T follicular helper cell (primary cell): ENCODE measurements at places on chromosomes 3 and 15.

GRCh38 chr15:100735129-100736053 is 133.0 kb downstream of the ASB7 start:
- no peak for DNase-seq

GRCh38 chr3:141065258-141065657 is 14.1 kb downstream of the SPSB4 start:
- no peak for DNase-seq

DNA sequence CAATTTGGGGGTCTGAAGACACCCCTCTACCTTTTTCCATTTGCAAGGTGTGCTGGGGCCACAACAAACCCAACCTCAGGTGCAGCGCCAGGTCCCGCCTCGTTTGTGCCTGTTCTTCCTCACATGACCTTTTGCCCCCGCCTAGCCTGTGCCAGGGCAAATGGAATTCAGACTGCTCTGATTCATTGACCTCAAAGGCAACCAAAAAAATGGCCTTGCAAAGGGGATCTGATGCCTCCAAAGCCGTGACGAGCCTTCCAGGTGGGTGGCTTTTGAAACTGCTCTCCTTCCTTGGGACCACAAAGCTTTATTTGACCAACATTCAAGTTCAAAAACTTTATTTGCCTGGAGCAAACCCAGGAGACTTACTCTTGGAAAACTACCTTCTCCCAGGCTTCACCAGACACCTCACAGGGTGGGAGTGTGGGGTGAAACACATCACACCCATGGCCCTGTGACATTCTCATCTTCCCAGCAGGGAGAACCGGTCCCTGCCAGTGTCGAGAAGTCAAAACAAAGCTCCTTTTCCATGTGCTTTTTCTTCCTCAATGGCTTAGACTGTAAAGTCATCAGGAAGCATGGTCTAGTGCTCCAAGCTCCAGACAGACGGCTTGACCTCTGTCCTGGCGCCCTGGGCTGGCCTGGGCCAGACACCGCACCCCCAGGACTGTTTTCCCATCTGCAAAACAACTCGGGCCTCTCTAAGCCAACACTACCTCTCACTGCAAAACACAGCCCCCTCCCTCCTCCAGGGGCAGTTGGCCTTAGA is 103.9 kb upstream of the HES1 start:
- DNase-seq, result no peak

GRCh38 chr3:153216928-153217327 is 54.9 kb downstream of the RAP2B start:
- DNase-seq, result no peak

DNA sequence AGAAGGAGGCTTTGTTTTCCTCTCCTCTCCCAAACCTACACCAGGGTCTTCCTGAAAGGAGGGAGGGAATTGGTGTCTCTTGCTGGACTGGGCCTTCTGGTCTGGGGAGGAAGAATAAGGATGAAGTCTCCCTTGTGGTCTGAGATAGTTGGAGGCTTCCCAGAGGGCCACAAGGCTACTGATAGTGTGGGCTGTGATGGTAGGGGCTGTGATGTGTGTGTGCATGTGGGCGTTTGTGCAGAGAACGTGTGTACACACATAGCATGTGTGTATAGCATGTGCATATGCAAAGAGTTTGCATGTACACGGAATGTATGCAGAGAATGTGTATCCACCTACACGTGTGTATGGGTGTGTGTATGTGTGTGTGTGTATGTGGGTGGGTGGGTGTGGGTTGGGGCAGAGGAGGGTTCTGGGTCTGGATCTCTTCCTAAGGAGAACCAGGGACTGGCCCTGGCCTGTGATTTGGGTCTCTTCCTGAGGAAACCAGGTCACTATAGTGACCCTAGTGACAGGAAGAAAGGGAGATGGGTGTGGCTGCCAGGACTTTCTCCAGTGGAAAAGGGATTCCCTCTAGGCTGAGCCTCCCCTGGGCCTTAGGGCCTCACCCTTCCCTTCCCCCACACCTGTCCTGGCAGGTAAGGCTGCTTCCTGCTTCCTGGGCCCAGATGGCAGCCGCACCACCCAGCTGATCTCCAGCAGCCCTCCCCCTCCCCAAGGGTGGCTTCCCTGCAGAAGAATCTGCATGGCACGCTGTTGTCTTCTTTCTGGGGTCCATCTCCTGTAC is 1.7 kb downstream of the FLNB start:
- DNase-seq, result no peak

DNA sequence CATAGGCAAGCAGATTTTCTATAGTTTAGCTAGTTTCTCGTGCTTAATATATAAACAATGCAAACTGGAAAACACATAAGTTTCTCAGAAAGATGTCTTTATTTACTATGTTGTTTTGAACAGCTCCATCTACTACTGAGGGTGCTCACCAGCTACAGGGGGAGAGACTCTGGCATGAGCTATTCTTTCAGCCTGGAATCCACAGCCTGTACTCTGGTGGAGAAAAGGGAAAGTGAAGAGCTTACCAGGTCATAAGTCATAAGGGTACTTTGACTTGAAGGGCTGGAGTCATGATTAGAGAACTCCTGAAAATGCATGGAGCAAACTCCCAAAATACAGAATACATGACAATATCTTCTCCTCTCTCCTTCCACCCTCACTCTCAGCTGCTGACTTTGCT is 4.4 kb upstream of the AVEN start:
- no peak for DNase-seq
